ENCODE measurements at places on chromosomes 3 and 15.

DNA sequence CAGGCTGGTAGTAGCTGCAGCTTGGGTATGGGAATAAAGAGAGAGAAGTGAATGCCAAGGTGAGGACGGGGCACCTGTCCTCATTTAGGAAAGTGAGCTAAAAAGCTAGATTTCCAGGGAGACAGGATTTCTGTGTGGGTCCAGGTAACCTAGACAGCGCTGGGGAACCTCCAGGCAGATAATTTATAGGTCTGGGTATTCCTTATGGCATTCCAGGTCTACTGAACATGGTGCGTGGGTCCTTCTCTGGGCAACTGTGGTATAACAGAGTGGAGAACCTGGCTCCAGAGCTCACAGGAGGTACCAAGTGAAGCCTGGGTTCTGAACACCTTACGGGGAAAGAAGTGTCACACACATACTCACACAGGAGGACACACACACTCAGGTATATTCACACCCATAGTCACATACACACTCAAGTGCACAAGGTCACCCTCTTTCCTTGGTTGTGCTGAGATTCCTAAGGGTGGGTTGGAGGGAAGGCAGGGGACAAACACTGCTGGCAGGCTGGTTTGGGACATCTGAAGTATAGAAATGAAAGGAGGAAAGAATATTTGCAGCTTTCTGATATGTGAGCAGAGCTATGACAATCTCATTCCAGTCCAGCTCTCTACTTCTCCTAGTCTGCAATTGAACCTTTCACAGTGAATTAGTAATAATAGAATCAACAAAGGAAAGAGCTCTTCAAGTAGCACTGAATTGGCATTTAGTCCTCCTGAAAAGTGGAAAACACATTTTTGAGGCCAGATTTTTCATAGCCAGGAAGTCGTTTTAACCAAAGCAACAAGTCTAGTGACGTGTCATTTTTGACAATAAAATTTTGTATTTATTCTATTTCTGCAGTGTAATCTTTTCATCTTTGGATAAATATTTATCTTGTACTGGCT lies 37.4 kb upstream of the ITGA11 start:
- peak; percentile 36 for DNase-seq

- DNase-seq = no peak
These were observed 74.0 kb upstream of the RAD18 start for GRCh38 chr3:9037144-9037711.

DNA sequence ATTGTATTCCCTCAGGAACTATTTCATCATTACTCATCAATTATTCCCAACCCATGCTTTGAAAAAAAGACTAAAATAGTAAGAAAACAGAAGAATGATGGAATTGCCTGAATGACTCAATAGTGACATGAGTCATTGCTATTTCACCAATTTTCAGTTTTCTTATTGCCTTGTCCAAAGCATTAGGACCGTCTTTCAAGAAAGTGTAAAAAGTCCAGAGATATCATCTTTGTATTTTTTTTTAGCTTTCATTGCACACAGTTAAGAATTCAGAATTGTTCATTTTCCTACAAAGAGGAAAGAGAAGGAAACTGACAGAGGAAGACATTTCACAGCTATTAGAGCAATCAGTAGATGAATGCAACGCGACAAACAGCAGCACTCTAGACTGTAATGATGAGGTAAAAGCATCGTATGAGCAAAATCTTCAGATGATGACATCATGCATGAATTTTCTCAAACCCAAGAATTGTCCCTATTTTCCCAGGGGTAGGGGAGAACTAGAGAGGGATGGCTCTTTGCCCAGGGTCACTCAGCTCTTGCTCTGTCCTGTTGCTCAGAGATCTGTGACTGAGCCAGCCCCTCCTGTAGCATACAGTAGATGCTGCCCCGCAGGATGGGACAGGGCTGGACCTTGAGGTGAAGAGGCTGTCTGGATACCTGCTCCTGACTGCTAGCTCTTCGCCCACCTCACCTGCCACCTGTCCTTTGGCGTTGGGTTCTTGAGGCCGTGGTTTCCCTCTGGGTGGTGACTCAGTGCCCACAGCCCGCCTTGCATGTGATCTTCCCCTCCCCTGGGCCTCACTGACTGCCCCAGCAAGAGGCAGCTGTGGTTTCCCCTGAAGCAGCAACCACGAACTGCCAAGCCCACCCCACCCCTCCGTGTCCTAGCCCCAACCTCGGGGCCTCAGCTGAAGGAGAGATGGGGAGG lies 84.8 kb downstream of the PPCDC start:
- no peak for DNase-seq

GRCh38 chr3:77825001-77825827 lies 785.3 kb downstream of the ROBO2 start:
- DNase-seq = no peak

DNA sequence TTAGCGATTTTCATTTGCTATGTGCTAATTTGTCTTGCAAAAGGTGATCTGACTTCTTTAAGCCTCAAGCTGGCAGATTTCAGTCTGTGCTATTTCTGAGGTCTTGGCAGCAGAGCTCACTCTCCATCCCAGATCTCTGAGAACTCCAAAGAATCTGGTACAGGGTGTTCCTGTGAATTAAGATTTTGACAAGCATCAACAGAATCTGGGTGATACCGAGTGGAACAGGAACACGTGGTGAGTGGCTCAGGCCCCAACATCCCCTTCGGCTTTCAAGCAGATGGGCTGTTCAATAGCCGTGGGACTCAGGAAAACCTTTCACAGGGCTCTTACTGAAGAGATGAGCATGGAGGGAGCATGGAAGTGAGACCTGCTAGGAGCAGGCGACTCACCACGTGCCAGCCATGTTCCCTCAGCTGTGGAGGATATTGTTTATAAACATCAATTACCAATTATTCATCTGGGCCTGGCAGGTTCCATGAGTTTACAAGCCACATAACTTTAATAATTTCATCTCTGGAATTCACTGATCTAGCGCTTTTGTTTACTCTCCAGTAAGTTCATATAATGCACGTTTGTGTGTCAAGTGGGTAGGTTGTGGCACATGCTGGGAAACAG lies 103.4 kb upstream of the SELENOK start:
- DNase-seq = no peak

- DNase-seq = no peak
These were observed 18.4 kb upstream of the NEK10 start for GRCh38 chr3:27387625-27388024.

GRCh38 chr3:183878071-183878470 lies 6.6 kb downstream of the PARL start:
- no peak for DNase-seq

GRCh38 chr15:90097475-90097874 lies 4.8 kb downstream of the IDH2 start:
- DNase-seq = no peak

DNA sequence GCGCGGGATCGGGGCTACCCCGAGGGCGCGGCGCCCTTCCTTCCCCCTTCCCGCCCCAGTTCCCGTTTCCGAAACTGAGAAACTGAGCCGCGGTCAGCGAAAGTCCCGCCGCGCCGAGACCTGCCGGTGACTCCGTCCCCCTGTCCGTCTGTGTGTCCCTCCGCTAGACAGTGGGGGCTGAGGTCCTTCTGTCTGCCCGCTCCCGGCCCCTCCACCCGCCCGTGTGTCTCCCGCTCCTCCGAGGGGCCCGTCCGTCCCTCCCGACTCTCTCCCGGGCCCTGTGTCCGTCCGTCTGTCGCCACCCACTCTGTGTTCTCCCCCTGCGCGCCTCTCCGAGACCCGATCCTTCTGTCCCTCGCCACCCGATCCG lies 426 bp downstream of the PRKCD start:
- no peak for DNase-seq

GRCh38 chr3:190746531-190746930 lies 116.0 kb downstream of the GMNC start:
- no peak for DNase-seq

DNA sequence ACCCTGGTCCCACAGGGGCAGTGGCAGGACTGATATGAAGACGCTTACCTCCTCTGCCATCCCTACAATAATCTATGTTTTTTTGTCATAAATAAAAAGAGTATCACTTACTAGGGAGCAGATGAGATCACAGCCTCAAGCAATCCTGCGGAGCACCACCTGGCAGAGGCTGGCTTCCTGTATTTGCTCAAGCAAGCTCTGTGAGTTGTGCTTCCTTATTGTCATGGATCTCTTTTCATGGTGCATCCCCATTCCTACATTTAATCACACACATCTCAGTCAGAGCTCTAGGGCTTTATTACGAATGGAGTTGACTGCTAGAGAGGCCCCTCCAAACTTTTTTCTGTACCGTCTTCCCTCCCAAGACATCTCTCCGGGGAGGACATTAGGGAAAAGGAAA lies 186.0 kb downstream of the UBE2E2 start:
- no peak for DNase-seq

DNA sequence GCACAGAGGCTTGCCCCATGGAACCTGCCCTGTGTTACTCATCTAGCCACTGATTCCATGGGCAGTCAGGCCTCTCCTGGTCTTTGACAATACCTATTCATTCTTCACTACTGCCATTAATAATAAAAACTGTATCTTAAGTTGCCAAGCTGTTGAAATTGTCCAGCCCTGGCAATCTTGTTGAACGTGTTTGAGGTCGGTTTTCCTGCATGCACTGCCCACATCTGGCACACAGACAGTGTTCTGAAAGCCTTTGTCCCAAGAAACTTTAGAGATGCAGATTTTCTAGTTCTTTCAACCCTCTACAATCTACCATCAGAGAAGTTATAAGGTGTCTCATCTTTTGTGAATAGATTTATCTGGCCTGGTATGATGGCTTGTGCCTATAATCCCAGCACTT lies 567.2 kb upstream of the NECTIN3 start:
- no peak for DNase-seq

- DNase-seq = no peak
These were observed 371.7 kb downstream of the DIPK2A start for GRCh38 chr3:144343343-144343742.

GRCh38 chr3:63193647-63194046 lies 84.5 kb upstream of the SYNPR start:
- no peak for DNase-seq

DNA sequence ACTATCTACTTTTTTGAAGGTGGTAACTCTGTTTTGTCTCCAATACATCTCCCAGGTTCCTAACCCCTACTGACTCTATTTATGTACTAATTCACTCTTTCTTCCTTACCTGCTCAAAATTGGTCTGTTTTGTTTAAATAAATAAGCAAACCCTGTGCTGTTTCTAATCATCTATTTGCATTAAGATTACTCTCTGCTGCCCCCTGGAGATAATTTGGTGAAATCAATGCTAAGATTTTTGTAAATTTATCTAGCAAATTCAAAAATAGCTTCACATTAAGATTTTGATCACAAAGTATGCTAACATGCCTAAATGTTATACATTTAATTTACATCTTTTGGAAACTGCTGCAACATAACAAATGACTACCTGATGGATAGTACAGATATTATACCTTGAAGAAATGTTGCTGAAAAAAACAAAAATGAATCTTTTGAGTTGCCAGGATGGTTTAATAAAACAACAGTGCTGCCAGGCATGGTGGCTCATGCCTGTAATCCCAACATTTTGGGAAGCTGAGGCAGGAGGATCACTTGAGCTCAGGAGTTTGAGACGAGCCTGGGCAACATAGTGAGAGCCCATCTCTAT lies 4.4 kb upstream of the CD200R1 start:
- DNase-seq = no peak

GRCh38 chr3:157376603-157377300 lies 59.9 kb upstream of the PTX3 start:
- DNase-seq = no peak

DNA sequence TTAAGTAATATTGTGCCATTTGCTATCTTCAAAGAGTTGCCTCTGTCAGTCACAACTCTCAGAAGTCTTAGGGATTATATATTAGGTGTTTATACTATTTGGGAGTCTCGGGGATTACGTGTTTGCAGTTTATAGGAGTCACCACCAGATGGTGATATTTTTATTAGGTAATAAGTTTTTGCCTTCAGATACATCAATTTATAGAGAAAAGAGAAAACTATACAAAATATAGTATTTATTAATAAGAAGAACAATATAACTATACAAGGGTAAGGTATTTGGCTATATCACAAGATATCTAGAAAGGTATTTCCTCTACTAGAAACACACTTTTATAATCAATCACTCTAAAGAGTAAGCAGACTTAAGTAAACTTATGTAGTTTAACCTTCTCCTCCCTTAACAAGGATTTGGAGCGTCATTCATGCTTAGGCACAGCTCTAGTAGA lies 10.7 kb upstream of the DHX36 start:
- DNase-seq = no peak

- DNase-seq = no peak
These were observed 156.2 kb upstream of the MEF2A start for GRCh38 chr15:99409560-99409959.

GRCh38 chr15:90201944-90202375 lies 830 bp downstream of the SEMA4B start:
- DNase-seq = no peak

DNA sequence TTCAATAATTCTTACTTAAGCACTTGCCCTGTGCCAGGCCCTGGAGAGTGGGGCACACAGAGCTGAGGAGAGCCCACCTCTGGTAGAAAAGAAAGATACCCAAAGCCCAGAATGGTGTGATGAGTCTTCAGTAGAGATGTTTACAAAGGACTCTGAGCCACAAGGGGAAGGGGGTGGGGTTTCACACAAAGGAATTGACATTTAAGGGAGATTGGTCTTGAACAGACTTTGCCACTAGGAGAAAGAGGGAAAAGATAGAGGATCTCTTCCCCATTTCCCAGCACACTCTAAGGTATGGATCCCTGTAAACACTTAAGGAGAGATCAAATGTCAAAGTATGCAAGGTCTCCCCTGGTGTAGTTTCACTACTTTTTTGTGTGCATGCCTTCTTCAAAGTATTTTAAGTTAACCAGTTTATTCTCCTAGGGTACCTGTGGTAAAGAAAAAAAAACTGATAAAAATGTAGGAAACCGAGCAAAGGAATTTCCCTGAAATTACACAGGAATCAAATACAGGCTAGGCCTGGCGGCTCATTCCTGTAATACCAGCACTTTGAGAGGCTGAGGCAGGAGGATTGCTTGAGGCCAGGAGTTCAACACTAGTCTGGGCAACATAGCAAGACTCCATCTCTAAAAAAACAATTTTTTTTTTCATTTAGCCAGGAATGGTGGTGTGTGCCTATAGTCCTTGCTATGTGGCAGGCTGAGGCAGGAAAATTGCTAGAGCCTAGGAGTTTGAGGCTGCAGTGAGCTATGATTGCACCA lies 117.6 kb upstream of the SKOR1 start:
- no peak for DNase-seq

- no peak for DNase-seq
These were observed 12.4 kb downstream of the ANKRD63 start for GRCh38 chr15:40270246-40270995.

- DNase-seq = no peak
These were observed 31.1 kb downstream of the MINAR1 start for GRCh38 chr15:79463043-79463780.

DNA sequence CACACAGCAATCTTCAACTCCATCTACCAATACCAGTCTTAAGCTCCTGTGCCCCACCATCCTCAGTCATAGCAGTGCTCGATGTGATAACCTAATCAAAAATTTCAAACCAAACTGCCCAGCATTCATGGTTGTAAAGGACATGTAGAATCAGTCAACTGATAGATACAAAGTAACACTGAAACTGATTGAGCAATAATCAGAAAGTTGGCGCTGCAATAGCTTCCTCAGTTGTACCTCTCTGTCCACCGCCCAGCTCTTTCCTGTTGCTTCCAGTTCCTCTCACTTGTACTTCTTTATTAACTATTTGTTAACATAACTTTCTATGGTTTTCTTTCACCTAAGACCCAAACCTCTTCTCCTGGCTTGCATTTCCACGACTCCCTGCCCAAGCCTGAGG lies 745.7 kb downstream of the PDCD6IP start:
- no peak for DNase-seq

Measured in posterior cingulate gyrus (tissue), 11 donors.